ENCODE measurements at places on chromosomes 16 and 17. TPM values are rescaled to one million over a fixed set of nuclear protein-coding genes. Genes with fewer than 3 reads are reported as not detected.
A peak's percentile ranks its signal among the peaks of the same experiment; 100 is the strongest.

The ORMDL3 gene
- total RNA-seq: 55.1 TPM

GRCh38 chr17:53186001-53186400 lies 636.7 kb upstream of the KIF2B start:
- no peaks in the 10 kb centered on the region for H3K36me3 ChIP-seq
- DNase-seq: no peak
- no peak overlapping the region for H3K27ac ChIP-seq
- no peaks in the 10 kb centered on the region for H3K27me3 ChIP-seq

GRCh38 chr17:9074131-9074530 lies 52.8 kb downstream of the NTN1 start:
- H3K27me3 ChIP-seq: no peaks in the 10 kb centered on the region
- no peaks in the 10 kb centered on the region for H3K4me1 ChIP-seq
- no peak for DNase-seq
- H3K36me3 ChIP-seq: no peaks in the 10 kb centered on the region
- no peak overlapping the region for H3K4me3 ChIP-seq

The DNAH9 gene
- not detected for total RNA-seq

The MGAT5B gene
- 34.9 TPM for total RNA-seq

The SCARF1 gene
- 6.6 TPM for total RNA-seq

GRCh38 chr16:83891742-83892141 lies 7.2 kb upstream of the MLYCD start:
- H3K4me1 ChIP-seq: no peaks in the 10 kb centered on the region
- no peak overlapping the region for H3K4me3 ChIP-seq
- DNase-seq: no peak
- no peak overlapping the region for H3K27ac ChIP-seq
- no peaks in the 10 kb centered on the region for H3K27me3 ChIP-seq
- H3K36me3 ChIP-seq: no peaks in the 10 kb centered on the region

- peak within 1 kb of the TSS; percentile 92 for H3K27ac ChIP-seq
- H3K27me3 ChIP-seq: no peaks in the 10 kb centered on the region
- DNase-seq: peak; percentile 83
- peaks cover 14% of the 10 kb centered on the region for H3K4me1 ChIP-seq
- H3K36me3 ChIP-seq: no peaks in the 10 kb centered on the region
Observed at GRCh38 chr16:69726313-69727060, at the start of gene NQO1. Gene NQO1, minus strand, starts transcription at chr16:69726560. Its CDS starts 121 bp downstream, at chr16:69726439.

The DHRS7C gene
- total RNA-seq: not detected

- DNase-seq: peak; percentile 73
- H3K4me3 ChIP-seq: peak overlapping the region; percentile 19
- H3K36me3 ChIP-seq: no peaks in the 10 kb centered on the region
Observed at GRCh38 chr17:39621523-39622379, 5.0 kb upstream of the PPP1R1B start.

The HP gene
- 7.0 TPM for total RNA-seq

The TM4SF5 gene
- not detected for total RNA-seq

- H3K27ac ChIP-seq: no peak overlapping the region
- DNase-seq: no peak
- H3K27me3 ChIP-seq: no peaks in the 10 kb centered on the region
Observed at GRCh38 chr17:66726846-66727245, 108.1 kb upstream of the CACNG5 start.

DNA sequence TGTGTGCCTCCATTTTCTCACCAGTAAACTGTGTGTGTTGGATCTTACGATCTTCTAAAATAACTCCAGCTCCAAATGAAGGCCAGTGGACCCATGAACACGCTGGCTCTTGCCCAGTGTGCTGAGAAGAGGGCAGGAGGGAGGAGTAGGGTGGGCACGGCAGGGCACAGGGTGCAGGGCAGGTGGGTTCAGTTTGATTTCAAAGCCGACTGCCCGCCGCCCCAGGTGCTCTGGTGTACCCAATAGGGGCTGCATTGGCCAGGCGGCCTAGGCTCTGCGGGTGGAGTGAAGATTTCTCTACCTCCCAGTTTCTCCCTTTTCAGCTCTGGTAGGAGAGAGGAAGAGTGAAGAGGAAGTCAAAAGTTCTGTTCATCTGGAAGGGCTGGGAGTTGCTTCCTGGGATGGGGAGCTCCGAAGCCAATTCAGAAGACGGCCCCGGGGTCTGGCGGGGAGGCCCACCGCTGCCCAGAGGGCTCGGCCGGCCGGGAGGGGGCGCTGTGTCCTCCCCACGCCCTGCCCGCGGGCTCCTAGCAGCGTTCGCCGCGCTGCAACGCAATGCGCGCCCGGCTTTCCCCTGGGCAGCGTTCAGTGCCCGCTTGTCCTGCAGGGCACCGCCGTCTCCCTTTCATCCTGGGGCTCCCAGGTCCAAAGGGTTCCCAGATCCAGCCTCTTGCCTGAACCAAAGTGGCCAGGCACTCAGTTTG lies 1.1 kb upstream of the CRHR1 start:
- peak overlapping the region; percentile 39 for H3K4me3 ChIP-seq
- no peaks in the 10 kb centered on the region for H3K4me1 ChIP-seq
- DNase-seq: no peak
- no peaks in the 10 kb centered on the region for H3K27me3 ChIP-seq

GRCh38 chr17:41734139-41734948 lies at the start of gene HAP1:
Gene HAP1, minus strand, starts transcription at chr17:41734643. Its CDS starts 9 bp downstream, at chr17:41734634.
- H3K4me1 ChIP-seq: peaks cover 12% of the 10 kb centered on the region
- H3K27me3 ChIP-seq: no peaks in the 10 kb centered on the region
- peak within 1 kb of the TSS; percentile 58 for H3K4me3 ChIP-seq
- H3K36me3 ChIP-seq: no peaks in the 10 kb centered on the region

- H3K4me1 ChIP-seq: no peaks in the 10 kb centered on the region
- no peaks in the 10 kb centered on the region for H3K36me3 ChIP-seq
- H3K27ac ChIP-seq: no peak overlapping the region
- no peaks in the 10 kb centered on the region for H3K27me3 ChIP-seq
- DNase-seq: no peak
Observed at GRCh38 chr17:35094902-35095301, 24.8 kb downstream of the RAD51D start.

- DNase-seq: no peak
- no peaks in the 10 kb centered on the region for H3K4me1 ChIP-seq
- H3K27me3 ChIP-seq: no peaks in the 10 kb centered on the region
- peaks cover 31% of the 10 kb centered on the region for H3K36me3 ChIP-seq
Observed at GRCh38 chr16:16126896-16127295, 96.4 kb downstream of the ABCC6 start.

DNA sequence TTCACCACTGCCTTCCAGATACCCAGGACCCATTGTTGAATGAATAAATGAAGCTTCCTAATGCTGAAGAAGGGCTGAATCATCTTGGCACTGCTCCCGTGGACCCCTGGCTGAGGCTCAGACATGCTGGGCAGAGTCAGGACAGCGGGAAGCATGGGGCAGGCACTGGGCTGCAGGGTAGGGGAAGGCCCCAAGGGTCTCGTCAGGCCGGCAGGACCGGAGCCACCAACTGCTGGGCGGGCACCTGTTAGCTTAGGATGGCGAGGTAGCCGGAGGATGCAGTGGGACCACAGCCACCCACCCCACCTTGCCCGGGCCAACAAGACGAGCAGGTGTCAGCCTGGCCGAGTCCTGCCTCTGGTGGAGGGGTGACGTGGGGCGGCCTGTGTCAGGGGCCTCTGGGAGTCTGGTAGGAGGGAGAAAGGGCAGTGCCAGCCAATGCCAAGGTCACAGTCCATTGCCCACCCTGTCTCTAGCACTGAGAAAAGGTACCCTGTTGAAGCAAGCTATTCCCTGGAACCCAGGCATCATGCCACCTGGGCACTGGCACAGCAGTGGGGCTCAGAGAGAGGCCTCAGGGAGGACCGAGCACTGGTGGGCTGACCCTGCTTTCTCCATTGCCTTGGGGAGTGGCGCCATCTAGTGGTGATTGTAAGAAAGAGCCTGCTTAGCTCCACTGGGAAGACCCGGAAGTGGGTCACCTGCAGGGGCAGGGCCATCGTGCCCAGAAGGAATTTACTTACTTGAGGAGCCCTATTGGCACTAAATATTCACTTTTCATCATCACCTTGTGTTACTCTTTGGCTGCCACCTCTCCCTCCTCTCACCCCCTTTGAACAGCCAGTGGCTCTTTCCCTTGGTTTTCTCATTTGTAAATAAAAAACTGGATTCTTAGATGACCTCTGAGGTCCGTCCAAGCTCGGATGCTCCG lies 3.0 kb upstream of the DLX3 start:
- H3K4me1 ChIP-seq: peaks cover 19% of the 10 kb centered on the region
- H3K27ac ChIP-seq: peak overlapping the region; percentile 72
- DNase-seq: peak; percentile 30

DNA sequence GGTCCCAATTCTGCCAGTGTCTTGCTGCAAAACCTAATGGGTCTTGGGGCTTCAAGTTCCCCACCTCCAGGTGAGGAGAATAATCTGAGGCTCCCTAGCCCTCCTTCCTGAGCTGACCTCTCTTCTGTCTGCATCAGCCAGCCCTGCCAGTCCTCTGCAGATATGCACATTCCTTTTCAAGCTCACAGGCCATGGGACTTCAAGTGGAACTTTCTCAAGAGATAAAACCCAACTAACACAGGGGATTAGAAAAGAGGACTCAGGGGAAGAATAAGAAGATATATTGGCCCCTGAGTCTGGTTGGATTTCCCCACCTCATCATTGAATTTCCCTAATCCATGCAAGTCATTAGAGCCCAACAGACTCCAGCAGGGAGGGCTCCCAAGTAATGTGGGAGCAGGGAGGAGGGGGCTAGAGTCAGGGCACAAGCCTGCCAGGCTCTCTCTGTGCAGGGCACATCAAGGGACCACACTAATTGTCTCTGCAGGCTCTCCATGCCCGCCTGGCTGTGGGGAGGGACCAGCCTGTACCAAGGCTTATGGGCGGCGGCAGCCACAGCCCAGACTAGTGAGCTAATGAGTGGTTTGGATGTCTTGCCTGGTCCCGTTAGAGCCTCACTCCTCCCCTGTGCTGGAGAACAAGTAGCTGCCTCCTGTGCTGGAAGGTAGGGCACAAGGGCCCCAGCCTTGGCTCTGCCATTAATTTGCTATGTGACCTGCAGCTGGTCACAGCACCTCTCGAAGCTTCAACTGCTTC lies 1.2 kb downstream of the KRT14 start:
- H3K4me1 ChIP-seq: no peaks in the 10 kb centered on the region
- H3K36me3 ChIP-seq: no peaks in the 10 kb centered on the region
- H3K27me3 ChIP-seq: no peaks in the 10 kb centered on the region
- no peak for DNase-seq

- no peak for DNase-seq
- H3K27me3 ChIP-seq: peaks cover 8% of the 10 kb centered on the region
Observed at GRCh38 chr17:79473111-79473875, 137.6 kb downstream of the RBFOX3 start.

- H3K36me3 ChIP-seq: no peaks in the 10 kb centered on the region
- H3K27ac ChIP-seq: no peak overlapping the region
- no peaks in the 10 kb centered on the region for H3K27me3 ChIP-seq
- no peak overlapping the region for H3K4me3 ChIP-seq
- no peaks in the 10 kb centered on the region for H3K4me1 ChIP-seq
Observed at GRCh38 chr16:50120711-50121110, 32.4 kb upstream of the TENT4B start.

DNA sequence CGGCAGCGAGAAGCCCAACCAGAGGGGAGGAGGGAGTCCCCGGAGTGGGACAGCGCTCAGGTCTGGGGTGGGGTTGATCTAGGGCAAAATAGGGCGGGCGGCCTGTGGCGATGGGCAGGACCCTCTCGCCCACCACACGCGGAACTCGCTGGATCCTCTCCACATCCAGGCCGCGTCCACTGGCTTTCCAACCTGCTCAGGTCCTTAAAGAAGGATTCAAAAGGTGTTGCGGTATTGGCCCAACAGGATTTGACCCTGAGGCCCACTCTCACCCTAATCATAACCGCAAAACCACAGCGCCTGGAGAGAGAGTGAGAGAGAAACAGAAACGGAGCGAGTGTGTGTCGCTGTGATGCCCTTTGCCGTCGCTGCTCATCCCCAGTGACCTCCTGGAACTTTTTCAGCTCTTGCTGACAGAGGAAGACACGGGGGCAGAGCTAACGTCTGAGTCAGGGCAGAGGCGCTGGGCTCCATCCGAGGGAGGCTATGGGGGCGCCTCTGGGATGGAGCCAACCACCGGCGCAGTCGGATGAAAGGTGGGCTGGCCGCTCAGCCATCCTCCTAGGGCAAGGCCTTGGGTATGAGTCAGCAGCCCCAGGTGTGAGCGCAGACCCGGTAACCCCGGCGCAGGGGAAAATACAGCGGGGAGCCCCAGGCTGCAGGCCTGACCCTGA lies 16.7 kb upstream of the OR1F1 start:
- H3K4me3 ChIP-seq: peak overlapping the region; percentile 35
- no peaks in the 10 kb centered on the region for H3K36me3 ChIP-seq
- H3K4me1 ChIP-seq: peaks cover 25% of the 10 kb centered on the region
- H3K27me3 ChIP-seq: no peaks in the 10 kb centered on the region
- DNase-seq: no peak

DNA sequence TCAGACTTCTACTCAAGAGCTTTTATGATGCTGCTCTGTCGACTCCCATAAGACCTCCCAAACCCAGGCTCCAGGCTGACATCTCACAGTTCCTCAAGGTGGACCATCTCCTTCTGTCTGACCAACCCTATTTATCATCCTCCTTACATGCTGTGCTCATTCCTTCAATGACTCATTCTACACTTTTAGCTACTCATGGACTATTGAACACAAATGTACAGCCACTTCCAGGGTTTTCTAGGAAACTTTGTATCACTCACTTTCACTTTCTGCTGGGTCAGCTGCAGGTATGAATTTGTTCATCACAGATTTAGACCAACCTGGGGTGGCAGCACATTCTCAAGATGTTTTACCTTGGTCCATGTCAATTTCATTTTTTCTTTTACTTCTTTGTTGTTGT lies 162.4 kb upstream of the FAM20A start:
- no peak for DNase-seq
- H3K27me3 ChIP-seq: no peaks in the 10 kb centered on the region
- H3K4me3 ChIP-seq: no peak overlapping the region
- H3K27ac ChIP-seq: no peak overlapping the region
- H3K36me3 ChIP-seq: no peaks in the 10 kb centered on the region

- no peaks in the 10 kb centered on the region for H3K27me3 ChIP-seq
- H3K4me3 ChIP-seq: peak overlapping the region; percentile 70
- H3K27ac ChIP-seq: peak overlapping the region; percentile 73
- DNase-seq: no peak
- H3K4me1 ChIP-seq: peaks cover 15% of the 10 kb centered on the region
Observed at GRCh38 chr16:4273858-4274311, 1.1 kb upstream of the TFAP4 start.

GRCh38 chr16:84246679-84247077 lies 6.9 kb upstream of the KCNG4 start:
- H3K27me3 ChIP-seq: no peaks in the 10 kb centered on the region
- H3K36me3 ChIP-seq: no peaks in the 10 kb centered on the region
- no peak overlapping the region for H3K27ac ChIP-seq
- no peak overlapping the region for H3K4me3 ChIP-seq
- DNase-seq: no peak
- no peaks in the 10 kb centered on the region for H3K4me1 ChIP-seq

- H3K4me1 ChIP-seq: peaks cover 7% of the 10 kb centered on the region
- H3K27ac ChIP-seq: no peak overlapping the region
- 0 out of 2 replicates have a peak, but pooled peaks cover 2% of the 10 kb centered on the region for H3K36me3 ChIP-seq
- no peaks in the 10 kb centered on the region for H3K27me3 ChIP-seq
- DNase-seq: no peak
Observed at GRCh38 chr17:82856361-82856760, 16.5 kb upstream of the ZNF750 start.

The PLA2G10 gene
- total RNA-seq: 0.23 TPM

DNA sequence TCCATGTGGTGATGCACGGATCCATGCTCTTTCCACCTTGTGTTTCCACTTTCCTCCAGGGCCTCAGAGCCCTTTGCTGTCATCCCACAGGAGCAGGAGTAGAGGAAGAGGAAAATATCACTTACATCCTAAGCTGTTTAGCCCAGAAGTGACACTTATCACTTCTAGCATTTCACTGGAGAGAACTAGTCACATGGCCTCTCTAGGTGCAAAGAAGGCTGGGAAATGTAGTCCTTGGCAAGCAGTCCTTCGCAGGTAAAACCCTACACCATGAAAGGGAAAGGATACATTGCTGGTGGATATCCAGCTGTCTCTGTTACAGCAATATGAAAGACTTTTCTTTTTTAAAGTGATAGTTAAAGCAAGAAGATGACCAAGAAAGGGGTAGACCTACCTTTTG lies 185.9 kb downstream of the RGS9 start:
- H3K4me1 ChIP-seq: no peaks in the 10 kb centered on the region
- no peaks in the 10 kb centered on the region for H3K27me3 ChIP-seq
- H3K27ac ChIP-seq: no peak overlapping the region
- no peak overlapping the region for H3K4me3 ChIP-seq

All from Panc1 (cell line).